CD4-positive, alpha-beta T cell treated with Interleukin-12 subunit alpha and Interleukin-12 subunit beta, for 1 hour (primary cell): ENCODE measurements at places on chromosomes 16 and 17.
A peak's percentile ranks its signal among the peaks of the same experiment; 100 is the strongest.

GRCh38 chr17:72865954-72866353 is 226.5 kb downstream of the SLC39A11 start:
- DNase-seq = no peak

DNA sequence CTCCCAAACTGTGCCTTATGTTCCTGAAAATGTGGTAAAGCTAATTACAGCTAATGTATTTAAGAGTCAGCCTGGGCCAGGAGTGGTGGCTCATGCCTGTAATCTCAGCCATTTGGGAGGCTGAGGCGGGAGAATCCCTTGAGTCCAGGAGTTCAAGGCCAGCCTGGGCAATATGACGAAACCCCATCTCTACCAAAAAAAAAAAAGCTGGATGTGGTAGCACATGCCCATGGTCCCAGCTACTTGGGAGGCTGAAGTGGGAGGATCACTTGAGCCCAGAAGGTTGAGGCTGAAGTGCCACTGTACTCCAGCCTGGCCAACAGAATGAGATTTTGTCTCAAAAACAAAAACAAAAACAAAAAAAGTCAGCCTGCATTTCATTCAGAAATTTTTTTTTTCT is 33.2 kb upstream of the C17orf78 start:
- DNase-seq = no peak

DNA sequence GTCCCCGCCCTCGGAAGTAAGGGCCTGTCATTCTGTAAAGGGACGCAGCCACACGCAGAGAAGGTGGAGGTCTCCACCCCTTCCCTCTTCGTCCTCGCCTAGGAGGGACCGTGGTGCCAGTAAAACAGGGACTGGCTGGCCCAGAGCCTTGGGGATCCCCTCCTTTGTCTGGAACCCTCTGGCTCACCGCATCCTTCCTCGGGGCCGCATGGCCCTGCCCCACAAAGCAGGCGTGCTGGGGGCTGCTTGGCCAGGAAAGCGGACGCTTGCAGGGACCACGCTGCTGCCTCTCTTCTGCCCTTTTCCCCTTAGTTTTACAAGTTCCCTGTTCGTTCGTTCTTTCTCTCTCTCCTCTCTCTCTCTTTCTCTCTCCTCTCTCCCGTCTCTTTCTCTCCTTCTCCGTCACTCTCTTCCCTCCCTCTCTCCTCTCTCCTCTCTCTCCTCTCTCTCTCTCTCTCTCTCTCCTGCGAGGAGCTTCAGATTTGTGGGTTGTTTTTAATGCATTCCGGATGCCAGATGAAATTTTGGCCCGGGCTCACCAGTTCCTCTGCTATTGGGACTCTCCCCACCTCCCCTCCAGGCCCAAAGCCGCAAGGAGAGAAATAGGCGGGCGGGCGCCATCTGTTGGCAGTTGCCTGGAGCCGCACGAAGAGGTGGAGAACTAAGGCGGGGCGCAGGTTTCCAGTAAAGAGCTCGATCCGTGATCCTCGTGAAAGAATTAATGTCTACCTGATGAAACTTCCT is 35.1 kb upstream of the CDRT4 start:
- peak; percentile 48 for DNase-seq

GRCh38 chr17:2064147-2064489 is 9.2 kb downstream of the HIC1 start:
- DNase-seq = no peak

- DNase-seq = no peak
These were observed 130.5 kb downstream of the NPIPB5 start for GRCh38 chr16:22641131-22641628.

- DNase-seq = no peak
These were observed 300.5 kb downstream of the CPPED1 start for GRCh38 chr16:12503191-12503590.

DNA sequence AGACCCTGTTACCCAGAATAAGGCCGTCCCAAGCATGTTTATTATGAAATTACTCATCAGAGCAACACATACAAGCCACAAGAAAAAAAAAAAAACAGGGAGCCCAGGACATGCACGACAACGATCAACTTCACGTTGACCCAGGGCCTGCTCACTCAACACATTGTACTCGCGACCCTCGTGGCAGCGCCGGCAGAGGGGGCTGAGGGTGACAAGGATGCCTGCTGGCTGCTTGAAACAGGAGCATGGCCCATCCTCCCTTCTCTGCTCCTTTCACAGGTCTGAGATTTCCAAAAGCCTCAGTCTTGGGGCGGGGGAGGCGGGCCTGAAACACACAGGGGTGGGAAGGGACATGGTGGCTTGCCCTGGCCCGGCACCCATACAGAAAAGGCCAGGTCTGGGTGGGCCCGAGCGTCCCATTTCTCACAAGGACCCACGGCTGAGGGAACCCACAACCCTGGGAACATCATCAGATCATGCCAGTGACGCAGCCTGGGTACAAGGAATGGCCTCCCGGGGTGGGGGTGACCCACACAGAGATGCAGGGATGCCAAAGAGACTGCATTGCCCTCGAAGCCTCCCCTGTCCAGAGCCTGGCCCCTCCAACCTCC is 21.1 kb upstream of the C16orf95 start:
- no peak for DNase-seq

GRCh38 chr17:7094652-7095019 is 14.6 kb upstream of the CLEC10A start:
- no peak for DNase-seq

GRCh38 chr16:66588981-66589713 is 9.9 kb downstream of the CMTM2 start:
- peak; percentile 79 for DNase-seq
